Activated naive CD4-positive, alpha-beta T cell (primary cell): ENCODE measurements at places on chromosomes 16 and 17.
A peak's percentile ranks its signal among the peaks of the same experiment; 100 is the strongest.

GRCh38 chr17:43545383-43545632 is 832 bp downstream of the ETV4 start:
- DNase-seq, result no peak

DNA sequence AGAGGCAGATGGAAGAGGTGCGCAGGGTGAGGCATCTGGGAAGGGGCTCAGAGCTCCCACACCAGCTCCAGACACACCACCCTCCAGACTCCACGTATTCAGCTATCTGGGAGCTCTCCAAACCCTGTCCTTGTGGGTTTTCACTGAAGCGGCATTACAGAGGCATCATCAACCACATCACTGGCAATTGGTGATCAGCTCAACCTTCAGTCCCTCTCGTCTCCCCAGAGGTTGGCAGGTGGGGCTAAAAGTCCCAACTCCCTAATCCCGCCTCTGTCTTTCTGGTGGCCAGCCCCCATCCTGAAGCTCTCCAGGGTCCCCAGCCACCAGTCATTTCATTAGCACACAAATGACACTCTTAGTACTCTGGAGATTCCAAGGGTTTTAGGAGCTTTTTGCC is 123.9 kb downstream of the KCNJ12 start:
- DNase-seq, result no peak

GRCh38 chr17:7707446-7707845 is 2.4 kb downstream of the EFNB3 start:
- no peak for DNase-seq

DNA sequence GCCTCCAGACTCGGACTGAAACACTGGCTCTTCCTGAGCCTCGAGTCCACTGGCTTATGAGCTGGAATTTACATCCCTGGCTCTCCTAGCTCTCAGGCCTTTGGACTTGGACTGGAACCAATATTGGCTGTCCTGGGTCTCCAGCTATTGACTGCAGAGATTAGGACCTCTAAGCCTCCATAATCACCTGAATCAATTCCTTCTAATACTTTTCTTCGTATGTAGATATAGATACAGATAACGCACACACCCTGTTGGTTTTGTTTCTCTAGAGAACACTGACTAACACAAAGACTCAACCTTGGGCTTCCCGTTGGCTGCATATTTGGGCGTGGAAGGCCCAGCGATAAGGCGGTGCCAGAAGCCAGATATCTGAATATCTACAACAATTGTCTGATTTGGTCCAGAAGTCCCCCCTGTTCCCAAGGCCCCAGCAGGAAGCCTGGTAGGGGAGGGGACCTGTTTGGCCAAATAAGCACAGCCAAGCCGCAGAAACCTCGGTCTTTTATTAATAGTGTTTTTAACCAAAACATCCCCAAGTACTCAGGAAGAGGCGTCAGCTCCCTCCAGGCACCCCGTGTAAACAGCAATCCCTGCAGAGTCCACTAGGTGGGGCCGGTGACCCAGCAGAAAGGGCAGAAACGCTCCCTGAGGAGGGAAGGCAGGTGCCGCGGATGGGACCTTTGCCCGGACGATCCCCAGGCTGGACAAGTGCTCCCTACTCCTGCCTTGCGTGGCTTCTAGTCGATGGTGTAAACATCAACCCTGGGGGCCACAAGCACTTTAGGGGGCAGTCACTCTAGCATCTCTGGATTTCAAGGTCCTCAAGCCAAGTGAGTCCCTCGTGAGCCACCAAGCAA is 57.0 kb downstream of the ABR start:
- peak; percentile 86 for DNase-seq

DNA sequence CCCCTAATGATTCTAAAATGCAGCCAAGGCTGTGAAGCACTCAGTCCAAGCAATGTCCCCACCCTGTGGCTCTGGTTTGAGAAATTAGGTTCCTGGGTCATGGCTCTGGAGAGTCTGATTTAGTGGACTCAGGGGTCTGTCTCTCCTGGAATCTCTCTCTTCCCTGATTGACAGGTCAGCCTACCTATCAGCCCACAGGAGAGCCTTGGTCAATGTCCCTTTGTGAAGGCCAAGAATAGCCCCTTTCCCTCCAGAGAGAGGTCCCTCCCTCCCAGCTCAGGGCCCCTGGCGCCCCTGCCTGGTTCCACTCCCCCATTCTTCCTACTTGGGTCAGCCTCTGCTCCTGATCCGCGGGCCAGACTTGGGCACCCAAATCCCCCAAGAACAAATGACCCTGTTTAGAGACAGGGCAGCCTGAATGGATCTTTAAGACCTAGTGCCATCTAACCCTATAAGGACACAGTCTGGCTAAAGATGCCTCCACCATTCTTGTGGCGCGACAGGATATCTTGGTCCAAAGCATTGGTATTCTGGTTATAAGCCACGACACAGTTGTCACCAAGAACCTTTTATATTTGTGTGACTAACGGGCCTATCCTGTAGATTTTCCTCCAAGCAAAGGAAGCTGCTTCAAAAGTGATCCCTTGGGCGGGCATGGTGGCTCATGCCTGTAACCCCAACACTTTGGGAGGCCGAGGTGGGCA is 38.3 kb upstream of the PRSS54 start:
- DNase-seq, result no peak

DNA sequence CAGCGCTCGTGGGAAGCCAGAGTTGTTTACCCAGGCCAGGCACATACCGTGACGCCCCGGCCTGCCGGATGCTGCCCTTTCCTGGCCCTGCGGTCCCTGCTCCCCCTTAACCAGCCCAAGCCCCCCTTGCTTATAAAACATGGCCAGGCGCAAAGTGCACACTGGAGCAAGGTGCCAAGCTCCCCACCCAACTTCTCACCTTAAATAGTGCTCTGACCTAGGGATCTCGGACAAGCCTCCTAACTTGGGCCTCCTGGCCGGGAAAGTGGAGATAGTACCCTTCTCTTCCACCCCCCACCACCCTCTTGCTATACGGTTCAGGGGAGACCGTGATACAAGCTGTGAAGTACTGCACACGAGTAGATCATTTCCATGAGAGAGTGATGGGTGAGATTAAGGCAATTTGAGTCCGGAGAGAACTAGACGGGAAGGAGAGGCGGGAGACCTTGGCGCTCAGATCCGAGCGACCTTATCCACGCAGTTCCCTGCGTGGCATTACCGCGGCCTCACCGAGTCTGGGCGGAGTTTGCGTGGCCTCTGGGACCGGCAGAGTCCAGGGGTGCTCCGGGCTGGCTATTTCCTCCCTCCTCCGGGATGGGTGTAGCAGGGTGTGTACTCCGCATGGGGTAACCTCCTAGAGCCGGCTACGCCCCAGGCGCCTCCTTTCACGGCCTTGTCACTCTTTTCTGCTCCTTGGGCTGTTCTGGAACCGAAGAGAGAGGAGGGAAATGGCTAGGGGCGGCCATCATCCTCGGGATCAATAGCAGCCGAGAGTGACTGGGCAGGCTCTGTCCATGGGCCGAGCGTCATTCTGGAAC is 4.4 kb upstream of the LHX1 start:
- DNase-seq, result no peak
